ENCODE measurements at places on chromosomes 5 and 9.

DNA sequence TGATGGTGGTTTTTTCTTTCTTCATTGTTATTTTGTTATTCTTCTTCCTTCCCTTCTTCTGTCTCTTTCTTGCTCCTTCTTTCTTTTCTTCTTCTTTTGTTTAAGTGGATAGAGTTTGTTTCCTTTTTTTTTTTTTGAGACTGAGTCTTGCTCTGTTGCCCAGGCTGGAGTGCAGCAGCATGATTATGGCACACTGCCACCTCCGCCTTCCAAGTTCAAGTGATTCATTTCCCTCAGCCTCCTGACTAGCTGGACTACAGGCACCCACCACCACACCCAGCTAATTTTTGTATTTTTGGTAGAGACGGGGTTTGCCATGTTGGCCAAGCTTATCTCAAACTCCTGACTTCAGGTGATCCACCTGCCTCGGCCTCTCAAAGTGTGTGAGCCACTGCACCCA, 40.3 kb downstream of the JAK2 start:
- DNase-seq: no peak

DNA sequence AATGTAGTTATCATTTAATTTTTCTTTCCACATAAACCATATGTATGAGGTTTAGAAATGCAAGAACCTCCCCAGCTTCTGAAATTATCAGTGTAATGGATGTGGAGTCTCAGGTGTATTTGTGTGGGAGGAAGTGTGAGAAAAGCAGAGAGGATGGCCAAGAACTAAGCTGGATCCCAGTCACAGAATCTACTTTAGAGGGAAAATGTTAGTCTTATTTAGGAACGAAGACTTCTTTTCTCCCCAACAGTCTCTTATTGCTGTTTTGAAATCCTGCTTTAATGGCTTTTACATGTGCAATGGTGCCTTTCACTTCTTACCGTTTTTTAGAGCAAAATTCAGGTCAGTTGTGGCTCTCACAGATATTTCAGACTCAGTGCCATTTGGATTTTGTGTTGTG, 3.0 kb downstream of the EQTN start:
- DNase-seq: no peak

DNA sequence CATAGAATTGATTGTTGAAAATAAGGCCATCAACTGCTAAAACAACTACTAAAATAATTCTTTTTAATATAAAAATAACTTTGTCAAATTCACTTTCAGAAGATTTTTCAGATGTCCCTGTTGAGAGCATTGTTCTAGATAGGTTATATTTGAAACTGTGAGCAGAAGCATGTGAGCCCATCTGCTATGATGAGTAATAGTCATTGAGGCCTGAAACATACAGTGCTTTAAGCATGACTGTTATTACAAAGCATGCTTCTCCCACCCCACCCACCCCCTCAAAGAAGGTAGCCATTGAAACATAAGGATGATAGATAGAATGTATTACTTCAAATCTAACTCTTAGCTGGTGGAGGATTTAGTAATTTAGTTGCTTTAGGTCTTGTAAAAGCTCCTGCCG, 86.0 kb downstream of the UHRF2 start:
- DNase-seq: no peak

DNA sequence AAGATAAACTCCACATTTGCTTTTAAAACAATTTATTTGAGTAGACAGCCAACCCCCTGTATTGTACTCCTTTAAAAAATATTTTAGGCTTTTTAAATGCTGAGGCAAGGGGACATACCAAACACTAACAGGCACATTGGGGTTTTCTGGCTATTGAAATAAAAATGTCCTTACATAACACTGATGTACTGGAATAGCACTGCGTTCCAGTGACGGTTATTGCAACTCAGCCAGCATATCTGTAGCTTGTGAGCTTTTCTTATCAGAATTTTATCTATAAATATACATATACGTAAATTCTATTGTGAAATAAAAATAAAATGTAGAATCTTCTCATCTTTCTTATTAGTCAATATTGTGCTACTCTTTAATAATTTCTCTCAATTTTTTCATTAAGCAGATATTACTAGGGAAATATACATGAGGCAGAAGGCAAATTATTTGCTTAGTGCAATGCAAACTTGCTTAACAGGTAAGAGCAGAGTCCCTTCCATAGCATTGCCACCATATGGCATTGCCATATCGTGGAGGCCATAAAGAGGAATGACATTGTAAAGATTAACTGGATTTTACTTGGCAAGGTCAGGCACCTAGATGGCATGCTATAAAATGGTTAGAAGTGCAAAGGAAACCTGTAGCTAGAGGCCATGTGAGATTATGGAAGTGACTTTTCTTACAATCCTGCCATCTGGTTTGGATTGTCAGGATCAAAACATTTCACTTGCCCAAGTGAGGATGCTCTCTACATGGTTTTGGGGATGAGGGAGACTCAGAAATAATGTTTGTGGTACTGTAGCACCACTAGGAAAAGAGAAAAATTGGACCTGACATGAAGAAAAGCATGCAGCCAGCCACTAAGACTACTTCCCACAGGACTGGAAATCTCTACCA, 94.8 kb upstream of the CDKN2B start:
- DNase-seq: no peak

- DNase-seq: no peak
These were observed 400.4 kb downstream of the OSTF1 start for GRCh38 chr9:75488719-75489110.

GRCh38 chr9:12503606-12504122, 189.5 kb upstream of the TYRP1 start:
- no peak for DNase-seq

DNA sequence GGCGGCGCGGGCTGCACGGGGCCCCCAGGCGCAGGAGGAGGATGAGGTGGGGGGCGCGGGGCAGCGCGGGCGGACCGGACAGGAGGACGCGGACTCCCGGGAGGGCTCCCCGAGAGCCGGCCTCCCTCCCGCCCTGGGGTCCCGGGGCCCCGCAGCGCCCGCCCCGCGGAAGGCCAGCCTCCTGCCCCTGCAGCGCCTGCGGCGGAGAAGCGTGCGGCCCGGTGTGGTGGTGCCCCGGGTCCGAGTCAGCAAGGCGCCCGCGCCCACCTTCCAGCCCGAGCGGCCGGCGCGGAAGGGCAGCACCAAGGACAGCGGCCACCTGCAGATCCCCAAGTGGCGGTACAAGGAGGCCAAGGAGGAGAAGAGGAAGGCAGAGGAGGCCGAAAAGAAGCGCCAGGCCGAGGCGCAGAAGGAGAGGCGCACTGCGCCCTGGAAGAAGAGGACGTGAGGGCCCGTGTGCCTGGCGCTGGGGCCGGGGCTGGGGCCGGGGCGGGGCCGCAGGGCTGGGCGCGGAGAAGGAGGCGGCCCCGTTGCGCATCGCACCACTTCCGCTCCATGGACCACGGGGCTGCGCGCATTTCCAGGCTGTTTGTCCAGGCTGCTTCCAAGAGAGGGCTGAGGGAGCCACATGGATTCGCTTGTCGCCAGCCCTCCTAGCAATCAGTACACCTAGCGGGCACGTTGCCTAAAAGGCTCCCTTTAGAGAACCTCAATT, 86.0 kb downstream of the ANKRD33B start:
- no peak for DNase-seq

DNA sequence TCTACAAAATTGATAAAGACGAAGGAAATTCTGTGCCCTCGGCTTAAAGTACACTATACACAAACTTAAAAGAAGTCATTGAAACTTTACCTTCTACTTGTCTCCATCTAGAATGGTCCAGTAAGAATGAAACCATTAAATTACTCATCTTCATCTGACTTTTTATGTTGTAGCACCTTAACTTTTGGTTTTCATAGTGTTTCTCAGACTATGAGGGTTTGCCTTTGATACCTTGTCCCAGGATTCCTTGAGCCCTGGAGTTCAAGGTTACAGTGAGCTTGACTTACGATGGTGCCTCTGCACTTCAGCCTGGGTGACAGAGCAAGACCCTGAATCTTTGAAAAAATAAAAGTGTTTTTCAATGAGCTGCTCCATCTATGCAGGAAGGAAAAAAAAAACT, 132.2 kb downstream of the CDC42SE2 start:
- DNase-seq: no peak
